ENCODE measurements at places on chromosomes 11 and 22.

DNA sequence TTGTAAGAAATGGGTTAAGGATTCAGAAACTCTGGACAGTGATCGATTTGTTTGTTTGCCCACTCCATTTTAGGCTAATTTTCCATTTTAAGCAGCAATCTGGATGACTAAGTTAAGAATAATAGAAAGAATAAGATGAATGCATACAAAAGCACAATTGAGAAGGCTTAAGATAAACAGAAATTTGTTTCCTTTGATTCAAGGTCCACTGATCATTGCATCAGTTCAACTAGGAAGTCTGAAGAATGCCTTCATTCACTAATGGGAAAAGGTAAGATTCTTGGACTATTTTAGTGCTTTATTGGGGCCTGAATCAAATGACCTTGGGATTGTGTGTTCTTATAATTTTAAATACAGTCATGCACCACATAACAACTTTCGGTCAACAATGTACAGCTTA, 140.8 kb downstream of the CADM1 start:
- DNase-seq, result no peak

- DNase-seq, result peak; percentile 11
These were observed 102.4 kb downstream of the PRMT3 start for GRCh38 chr11:20489948-20490347.

GRCh38 chr11:96085319-96085930, 161.5 kb upstream of the MTMR2 start:
- DNase-seq, result no peak

DNA sequence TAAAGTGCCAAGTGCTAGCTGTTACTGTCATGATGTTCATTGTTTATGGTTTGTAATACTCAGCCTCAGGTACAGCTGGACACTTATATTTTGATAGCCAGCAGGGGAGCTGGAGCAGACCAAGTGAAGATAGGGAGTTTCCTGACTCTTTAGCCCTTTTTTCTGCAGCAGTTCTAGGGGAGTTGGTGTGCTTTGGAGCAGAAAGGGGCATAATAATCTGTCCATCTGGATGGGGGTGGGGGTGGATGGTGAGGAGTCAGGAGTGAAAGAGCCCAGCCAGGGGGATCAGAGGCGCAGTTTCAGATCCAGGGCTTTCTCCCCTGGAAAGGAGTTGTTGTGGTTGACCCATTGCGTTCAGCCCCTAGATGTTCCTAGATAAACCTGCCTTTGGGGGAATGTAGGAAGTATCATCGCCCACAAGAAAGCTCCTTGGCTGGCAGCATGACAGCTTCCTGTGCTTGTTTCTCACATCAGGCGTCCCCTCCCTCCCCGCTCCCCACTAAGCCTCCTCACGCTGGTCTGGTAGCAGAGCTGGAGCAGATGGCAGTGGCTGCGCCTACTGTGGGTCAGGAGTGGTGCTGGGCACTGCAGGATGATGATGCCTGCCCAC, 41.9 kb downstream of the MED15 start:
- peak; percentile 14 for DNase-seq

GRCh38 chr11:105109855-105110687, 29.5 kb downstream of the CARD18 start:
- DNase-seq, result peak; percentile 53

DNA sequence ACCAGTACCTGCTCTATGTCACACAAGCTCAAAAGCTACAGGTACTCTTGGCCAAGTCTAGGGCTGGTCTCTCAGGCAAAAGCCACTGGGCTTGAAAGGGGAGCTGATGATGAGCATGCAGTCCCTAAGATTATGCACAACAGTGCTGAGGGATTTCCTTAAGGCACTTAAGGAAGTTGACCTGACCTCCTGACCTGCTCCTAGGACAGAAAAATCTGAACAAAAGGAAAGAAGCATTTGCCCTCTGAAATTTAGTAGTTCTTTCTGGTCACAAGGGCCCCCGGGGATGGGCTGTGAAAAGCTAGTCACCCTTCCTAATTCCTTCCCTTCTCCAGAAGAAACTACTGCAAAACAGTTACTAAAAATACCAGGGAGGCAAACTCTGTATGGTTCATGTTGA, 83.6 kb upstream of the PHOX2A start:
- DNase-seq, result peak; percentile 35

DNA sequence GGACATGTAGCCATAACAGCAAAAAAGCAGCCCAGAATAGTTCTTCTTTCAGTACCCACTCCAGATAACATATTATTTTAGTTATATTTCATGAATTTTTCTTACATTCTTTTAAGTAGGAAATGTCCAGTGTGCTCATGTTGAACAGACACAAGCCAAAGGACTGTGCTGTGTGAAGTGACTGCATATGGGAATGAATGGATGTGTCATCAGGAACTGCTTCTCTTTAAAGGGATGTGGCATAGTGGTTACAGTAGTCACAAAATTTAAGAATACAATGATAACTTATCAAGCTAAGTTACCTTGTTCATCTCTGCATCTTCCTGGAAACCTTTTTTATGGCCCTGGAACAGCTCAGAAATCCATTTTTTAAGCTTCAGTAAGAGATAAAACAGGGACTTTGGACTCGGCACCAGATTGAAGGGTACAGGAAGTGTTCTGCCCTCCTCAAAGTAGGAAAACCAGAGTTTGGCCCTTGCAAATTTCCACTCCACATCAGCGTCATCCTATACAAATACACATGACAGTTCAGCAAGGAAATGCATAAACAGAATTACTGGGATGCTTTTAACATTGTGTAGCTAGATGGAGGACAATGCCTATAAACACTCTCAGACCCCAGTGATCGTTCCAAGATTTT, 112.8 kb downstream of the TRPC6 start:
- DNase-seq, result no peak

DNA sequence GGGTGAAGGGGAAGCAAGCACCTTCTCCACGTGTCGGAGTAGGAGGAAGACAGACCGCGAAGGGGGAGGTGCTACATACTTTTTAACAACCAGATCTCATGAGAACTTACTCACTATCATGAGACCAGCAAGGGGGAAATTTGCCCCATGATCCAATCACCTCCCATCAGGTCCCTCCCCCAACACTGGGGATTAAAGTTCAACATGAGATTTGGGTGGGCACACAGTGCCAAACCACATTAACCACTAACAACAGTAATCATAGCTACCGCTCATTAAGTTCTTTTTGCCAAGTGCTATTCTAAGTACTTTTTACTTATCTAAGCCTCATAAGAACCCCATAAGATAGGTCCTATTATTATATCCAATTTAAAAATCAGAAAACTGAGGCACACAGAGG, 450.5 kb upstream of the DDI1 start:
- no peak for DNase-seq

DNA sequence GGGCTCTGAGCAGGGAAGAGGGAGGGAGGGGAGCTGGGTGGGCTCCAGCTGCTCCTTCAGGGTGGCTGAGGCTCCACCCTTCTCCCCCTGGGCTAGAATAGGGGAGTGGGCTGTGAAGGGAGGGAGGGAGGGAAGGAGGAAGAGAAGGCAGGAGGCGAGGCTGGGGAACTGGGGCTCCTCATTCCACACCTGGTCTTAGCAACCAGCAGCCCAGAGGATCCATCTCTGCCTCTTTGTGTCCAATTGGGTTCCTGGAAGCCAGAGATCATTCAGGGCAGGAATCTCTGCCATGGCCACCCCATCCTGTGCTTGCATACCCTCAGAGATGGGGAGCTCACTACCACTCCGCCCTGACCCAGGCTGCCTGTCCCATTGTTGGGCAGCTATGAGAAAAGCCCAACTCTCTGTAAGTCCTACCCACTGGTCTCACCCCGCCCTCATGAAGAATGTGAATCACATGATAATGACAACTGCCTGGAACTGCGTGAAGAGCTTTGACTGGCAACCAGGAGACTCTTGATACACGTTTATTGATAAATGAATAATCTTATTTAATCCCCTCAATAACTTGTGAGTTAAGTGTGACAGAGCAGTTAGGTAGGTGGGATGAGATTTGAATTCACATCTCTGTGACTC, 7.9 kb downstream of the NCF4 start:
- no peak for DNase-seq

DNA sequence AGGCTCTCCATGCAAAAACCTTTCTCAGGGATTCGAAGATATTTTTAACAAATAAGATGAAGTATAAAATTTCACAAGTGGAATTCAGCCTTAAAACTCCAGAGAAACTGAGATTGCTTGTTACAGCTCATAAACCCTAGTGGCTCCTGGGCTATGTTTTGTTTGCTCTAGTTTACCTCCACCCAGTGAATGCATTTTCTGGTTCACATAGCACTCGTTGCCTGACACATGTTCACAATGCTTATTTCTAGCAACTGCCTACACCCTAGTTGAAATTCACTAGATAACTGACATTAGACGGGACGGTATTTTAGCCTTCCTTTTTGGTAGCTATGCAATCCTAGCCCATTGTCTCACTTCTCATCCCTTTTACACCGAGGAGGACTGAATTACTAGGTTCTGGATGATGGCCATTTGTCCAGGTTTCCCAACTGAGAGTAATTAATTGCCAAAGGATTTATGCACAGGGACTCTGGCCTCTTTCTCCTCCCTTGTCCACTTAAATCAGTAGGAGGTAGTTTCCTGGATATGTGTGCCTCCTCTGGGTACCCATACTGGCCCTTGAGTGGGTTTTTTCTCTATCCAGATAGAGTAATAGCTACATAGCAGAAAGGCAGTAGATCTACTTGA, 951.6 kb downstream of the DLG2 start:
- DNase-seq, result no peak

- DNase-seq, result no peak
These were observed 4.4 kb downstream of the GAS2 start for GRCh38 chr11:22670830-22671229.

- peak; percentile 95 for DNase-seq
These were observed 9.3 kb downstream of the CELSR1 start for GRCh38 chr22:46528121-46528610.

DNA sequence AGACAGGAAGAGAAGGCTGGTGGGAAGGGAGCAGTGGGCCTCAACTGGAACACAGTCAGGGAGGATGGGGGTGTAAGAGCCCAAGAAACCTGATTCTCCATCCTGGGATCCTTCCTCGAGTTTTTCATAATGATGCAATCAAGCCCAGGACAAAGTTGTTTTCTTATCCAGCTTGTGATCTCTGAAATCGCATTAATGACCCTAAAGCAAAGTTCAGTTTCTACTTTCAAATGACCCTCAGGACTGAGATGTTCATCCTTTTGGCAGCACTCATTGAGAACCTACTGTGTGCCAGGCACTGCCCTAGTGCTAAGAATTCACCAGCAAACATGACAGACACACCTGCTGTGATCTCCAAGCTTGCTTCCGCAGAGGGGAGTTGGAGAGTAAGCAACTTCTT, 45.3 kb downstream of the ISX start:
- DNase-seq, result no peak

DNA sequence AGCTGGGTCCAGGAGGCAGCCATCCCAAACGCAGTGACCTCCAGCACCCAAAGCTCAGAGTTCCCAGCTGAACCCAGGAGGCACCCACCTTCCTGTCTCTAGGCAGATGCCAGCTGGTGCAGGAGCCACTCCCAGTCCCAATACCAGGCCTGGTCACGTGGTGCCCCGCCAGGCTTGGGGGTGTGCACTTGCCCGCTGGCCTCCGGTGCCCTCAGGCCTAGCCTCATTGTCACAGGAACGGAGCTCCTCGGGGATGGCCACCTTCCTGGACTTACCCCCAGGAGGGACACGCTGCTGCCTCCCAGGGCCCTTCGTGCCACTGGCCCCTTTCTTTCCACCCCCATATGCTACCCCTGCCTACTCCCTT, 4.6 kb downstream of the BID start:
- no peak for DNase-seq

GRCh38 chr22:23509571-23510302, 70.4 kb downstream of the IGLL1 start:
- no peak for DNase-seq

- no peak for DNase-seq
These were observed 13.2 kb upstream of the DGCR8 start for GRCh38 chr22:20066617-20067383.

- no peak for DNase-seq
These were observed 505.4 kb downstream of the NELL1 start for GRCh38 chr11:21174781-21175180.

GRCh38 chr11:126502159-126502558, 146.7 kb downstream of the ST3GAL4 start:
- no peak for DNase-seq

All from suppressor macrophage treated with lipopolysaccharide for 4 hours (primary cell).